ENCODE measurements at places on chromosomes 6 and 20.

DNA sequence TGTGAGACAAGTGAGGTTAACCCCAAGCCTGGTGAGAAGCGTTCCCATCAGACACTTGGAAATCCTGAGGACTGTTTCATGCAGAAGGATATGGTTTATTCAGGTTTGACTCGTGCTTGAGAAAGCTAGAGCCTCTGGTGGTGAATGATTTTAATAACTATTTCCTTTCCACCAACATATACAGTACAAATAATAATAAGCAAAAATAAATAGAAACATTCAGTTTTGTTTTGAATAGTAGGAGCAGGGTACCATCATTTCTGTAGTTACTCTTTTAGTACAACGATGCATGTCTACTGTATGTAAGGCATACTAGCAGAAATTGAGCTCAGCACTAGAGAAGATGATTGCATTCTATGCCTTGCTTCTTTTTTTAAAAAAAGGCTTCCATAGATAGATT is 33.5 kb downstream of the PLG start:
- no peak for DNase-seq

DNA sequence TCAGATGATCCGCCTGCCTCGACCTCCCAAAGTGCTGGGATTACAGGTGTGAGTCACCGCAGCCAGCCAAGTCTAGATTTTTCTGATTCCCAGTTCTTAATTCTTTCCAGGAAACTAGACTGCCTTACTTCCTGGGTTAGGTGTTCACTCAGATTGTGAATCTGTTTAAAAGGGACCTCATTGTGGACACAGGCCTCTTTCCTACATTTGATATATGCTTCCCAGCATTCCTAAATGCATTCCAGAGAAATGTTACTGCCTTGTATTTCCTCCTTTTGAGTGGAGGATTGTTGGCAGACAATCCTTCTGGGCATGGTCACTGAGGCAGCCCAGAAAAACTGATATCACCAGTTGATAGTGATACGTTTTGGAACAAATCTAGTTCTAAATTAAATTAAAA is 15.7 kb downstream of the TMEM181 start:
- no peak for DNase-seq

- DNase-seq: no peak
These were observed 40.8 kb downstream of the IYD start for GRCh38 chr6:150409576-150410066.

GRCh38 chr6:11433860-11434259 is 103.7 kb upstream of the TMEM170B start:
- no peak for DNase-seq

All from stimulated activated CD4-positive, alpha-beta T cell treated with anti-CD3 and anti-CD28 coated beads, Interleukin-1b, Interleukin-23, amount 100 ng/mL, for 4 hours (primary cell).